ENCODE measurements at places on chromosomes 1 and 21. TPM values are rescaled to one million over a fixed set of nuclear protein-coding genes. Genes with fewer than 3 reads are reported as not detected.

Gene GBP2
- 7.3 TPM for total RNA-seq

Gene GJA4
- 0.87 TPM for total RNA-seq

Gene NUP210L
- total RNA-seq: not detected

Gene TUFT1
- total RNA-seq: 34.7 TPM

Gene LHX8
- 0.31 TPM for total RNA-seq

Gene C1orf53
- total RNA-seq: 3.7 TPM

Gene RIPPLY3
- 0.93 TPM for total RNA-seq

Gene LCE2A
- total RNA-seq: not detected

Gene PLPPR4
- 2.0 TPM for total RNA-seq

Gene EXO5
- total RNA-seq: 10.9 TPM

Gene GSTM5
- 0.52 TPM for total RNA-seq

Gene ADCY10
- 0.39 TPM for total RNA-seq

Gene GBP5
- total RNA-seq: 0.56 TPM

Gene SOAT1
- total RNA-seq: 53.1 TPM

Gene PGBD5
- 8.7 TPM for total RNA-seq

Gene CASQ2
- total RNA-seq: not detected

Gene BTBD19
- 10.3 TPM for total RNA-seq

Gene LPGAT1
- 31.3 TPM for total RNA-seq

Gene SPRR1B
- total RNA-seq: 274 TPM

Gene PLEKHN1
- 16.7 TPM for total RNA-seq

Gene LRRN2
- 3.4 TPM for total RNA-seq

Gene LINGO4
- not detected for total RNA-seq

Gene PAX7
- 0.12 TPM for total RNA-seq

Gene LRRIQ3
- 1.4 TPM for total RNA-seq

Gene PTPRC
- not detected for total RNA-seq

Gene CRTC2
- total RNA-seq: 36.0 TPM

Gene MYOC
- total RNA-seq: not detected

Gene DDR2
- total RNA-seq: 54.4 TPM

Gene NBPF6
- total RNA-seq: not detected

Gene WNT4
- total RNA-seq: 26.4 TPM

Gene B3GALT5
- total RNA-seq: 27.5 TPM

Gene ATP13A2
- 66.4 TPM for total RNA-seq

Gene EPHA2
- total RNA-seq: 40.3 TPM

Gene PPIAL4G
- not detected for total RNA-seq

Gene OR2L5
- not detected for total RNA-seq

Gene TGFB2
- total RNA-seq: 18.4 TPM

Gene OR2T29
- not detected for total RNA-seq

Gene SLC9C2
- not detected for total RNA-seq
